Activated CD8-positive, alpha-beta memory T cell treated with anti-CD3 and anti-CD28 coated beads, Interleukin-2, amount 50 U/mL, for 4 hours (primary cell): ENCODE measurements at places on chromosomes 13 and 19.

DNA sequence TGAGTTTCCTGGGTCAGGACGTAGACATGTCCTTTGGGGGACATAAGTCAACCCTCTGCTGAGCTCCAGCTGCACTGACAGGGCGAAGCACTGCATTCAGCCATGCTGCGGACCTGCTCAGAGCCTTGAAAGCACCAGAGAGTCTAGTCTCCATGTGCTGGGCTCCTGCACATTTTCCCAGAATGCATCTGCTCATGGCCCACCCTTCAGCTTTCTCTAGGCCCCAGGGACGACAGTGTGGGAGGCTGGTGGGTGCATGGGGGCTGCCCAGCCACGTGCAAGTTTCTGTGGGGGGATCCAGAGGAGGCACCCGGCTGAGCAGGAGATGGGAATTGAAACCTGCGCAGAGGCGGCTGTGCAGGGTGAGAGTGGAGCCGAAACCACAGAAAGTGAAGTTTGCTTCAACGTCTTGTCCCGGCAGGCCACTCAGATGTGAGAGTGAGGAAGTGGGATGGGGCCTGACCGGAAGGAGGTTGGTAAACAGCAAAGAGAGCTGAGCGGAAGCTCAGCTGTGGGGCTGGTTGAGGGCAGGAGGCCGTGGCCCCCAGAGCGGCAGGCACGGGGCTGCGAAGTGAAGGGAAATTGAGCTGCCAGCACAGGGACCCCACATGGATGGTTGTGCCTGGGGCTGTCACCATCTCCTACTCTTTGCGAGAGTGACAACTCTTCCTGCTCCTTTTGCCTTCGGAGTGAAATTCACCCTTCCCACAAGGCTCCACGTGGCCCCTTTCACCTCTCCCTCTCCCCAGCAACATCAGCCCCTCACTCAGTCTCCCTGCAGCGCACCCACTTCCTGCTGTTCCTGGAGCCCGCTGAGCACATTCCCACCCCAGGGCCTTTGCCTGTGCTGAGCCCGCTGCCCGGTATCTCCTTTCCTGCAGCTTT is 11.8 kb downstream of the PGLS start:
- peak; percentile 32 for DNase-seq

- no peak for DNase-seq
Observed at GRCh38 chr13:42814868-42815267, 33.5 kb downstream of the FAM216B start.

DNA sequence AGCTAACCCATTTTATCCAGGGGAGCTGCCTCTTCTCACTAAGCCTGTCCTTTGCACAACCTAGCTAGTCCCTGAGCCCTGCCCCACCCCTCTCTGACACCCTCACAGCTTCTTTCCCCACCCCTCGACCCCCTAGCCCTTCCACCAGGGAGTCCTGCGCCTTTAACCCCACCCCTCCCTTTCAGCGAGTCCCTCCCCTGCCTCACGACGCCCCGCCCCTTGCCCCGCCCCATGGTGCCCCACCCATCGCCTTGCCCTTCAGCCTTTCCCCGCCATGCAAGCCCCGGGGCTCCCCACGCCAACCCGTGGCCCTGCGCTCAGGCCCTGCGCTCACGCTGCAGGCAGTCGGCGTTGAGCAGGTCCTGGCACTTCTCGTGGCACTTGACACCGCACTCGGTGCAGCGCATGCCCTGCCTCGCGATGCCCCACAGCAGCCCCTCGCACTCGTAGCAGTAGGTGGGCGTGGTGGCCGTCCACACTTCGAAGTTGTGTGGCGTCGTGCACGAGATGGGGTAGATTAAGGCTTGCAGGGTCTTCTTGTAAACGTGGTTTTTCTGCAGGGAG is 40.0 kb downstream of the UNC13A start:
- DNase-seq = no peak

GRCh38 chr13:19685034-19685433 is 51.6 kb downstream of the MPHOSPH8 start:
- no peak for DNase-seq

- no peak for DNase-seq
Observed at GRCh38 chr19:887072-887471, 5.9 kb downstream of the MED16 start.

DNA sequence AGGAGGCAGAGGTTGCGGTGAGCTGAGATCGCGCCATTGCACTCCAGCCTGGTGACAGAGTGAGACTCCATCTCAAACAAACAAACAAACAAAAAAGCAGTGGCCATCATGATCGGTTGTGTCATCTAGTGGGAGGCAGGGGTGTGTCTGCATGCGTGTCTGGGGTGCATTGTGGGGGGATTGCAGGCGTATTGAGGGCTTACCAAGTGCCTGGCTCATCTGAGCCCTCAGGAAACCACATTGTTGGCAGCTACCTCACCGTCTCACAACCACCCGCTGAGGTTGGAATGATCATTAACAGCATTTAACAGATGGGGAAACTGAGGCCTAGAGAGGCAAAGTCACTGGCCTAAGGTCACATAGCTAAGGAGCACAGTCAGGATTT is 30.5 kb downstream of the NFIC start:
- no peak for DNase-seq

DNA sequence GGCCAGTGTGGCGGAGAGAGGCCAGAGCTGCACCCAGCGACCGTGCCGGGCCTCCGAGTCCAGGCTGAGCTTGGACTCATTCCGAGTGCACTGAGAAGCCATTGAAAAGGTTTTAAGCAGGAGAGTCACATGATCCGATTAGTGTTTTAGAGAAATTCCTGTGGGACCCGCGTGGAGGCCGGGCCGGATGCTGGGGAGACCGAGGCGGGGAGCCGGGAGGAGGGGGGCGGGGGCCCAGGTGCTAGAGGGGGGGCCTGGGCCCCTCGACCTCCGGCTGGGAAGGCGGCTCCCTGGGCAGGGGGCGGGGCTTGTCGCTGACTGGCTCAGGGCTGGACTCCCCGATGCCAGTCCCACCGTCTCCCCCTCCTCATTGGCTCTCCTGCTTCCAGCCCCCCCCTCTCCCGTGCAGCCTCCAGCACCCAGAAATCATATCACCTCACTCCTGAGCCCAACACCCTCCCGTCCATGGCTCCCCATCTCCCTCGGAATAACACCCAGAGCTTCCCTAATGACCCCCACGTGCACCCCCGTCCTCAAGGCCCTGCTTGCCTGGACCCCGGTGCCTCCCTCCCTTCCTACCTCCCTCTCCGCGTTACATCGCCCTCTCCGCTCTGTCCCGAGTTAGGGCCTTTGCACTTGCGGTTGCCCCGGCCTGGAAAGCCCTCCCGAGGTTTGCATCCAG is 5.2 kb upstream of the ZNF579 start:
- peak; percentile 53 for DNase-seq

DNA sequence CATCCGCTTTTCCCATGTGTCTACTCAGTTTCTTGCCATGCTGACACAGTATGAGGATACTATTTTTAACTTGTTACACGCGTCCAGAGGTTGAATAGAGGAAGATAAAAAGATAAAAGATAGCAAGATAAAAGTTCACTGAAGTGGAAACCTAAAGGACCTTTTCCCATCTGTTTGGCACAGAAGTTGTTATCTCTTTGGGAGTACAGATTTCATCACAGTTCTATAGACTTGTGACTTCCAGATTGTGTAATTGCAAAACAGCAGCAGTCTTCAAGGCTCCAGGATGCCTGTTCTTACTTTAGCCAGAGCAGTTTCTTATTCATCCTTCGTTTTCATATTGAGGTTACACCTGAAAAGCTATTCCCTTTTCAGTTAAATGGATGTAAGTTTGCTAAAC is 369.2 kb downstream of the GPC5 start:
- DNase-seq = no peak

- DNase-seq = no peak
Observed at GRCh38 chr13:106493533-106494220, 41.8 kb downstream of the EFNB2 start.

DNA sequence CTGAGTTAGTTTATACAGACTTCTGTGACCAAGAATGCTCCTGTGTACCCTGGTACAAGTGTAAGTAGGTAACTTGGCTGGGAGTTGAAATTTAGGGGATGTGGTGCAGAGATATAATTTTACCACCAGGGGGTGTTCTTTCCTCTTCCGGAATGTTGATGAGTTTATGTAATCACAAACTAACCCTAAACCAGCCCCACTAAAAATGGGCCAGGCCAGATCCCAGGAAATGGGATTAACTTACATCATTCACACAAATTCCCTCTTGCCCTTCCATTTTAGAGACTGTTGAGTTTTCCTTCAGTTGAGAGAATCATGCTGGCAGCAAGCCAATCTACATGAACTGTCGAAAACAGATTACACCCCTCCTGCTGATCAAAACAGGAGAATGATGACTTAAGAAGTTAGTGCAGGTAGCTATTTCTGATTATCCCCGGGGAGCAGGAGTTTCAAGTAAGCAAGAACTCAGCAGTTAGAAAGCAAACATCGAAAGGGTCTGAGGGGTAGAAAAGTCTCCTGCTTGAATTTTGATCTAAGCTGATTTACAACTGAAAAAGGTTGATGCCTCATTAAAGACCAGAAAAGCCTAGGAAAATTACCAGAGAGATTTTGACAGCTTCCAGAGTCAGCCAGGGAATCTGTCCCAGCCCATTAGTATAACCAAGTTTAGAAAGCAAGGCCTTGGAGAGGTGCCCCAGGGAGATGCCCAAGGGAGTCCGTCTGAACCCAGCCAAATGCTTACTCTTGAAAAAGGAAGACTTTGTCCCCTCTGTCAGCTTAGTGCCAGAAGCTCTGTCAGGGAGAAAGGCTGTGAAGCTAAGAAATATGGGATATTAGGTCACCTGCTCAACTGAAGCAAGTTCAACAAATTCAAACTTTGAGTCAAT is 32.3 kb upstream of the MED4 start:
- DNase-seq = peak; percentile 22

DNA sequence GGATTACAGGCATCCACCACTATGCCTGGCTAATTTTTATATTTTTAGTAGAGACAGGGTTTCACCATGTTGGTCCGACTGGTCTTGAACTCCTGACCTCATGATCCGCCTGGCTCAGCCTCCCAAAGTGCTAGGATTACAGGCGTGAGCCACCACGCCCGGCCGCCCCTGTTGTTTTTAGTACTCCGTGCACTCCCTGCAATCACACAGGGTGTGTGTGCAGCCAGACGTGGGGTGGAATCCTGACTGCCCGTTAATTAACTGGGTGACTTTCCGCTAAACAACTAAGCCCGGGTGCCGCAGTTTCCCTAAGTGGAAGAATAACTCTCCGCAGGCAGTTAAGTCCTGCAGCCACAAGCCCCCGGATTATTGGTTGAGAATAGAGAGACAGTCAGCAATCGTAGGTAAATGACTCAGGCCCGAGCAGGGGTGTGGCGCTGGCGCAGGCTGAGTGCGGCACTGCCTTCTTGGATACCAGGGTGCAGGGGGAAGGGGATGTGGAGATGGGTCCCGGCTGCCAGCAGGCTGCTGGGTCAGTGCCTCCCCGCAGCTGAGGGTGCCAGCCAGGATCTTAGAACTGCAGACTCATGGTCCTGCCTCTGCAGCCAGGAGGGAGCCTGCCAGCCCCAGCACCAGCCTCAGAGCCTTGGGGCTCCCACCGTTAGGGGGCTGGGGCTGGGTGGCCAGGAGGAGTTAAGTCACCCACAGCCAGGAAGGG is 6.1 kb upstream of the FXYD3 start:
- DNase-seq = no peak

- DNase-seq = no peak
Observed at GRCh38 chr19:6064336-6065073, 45.8 kb downstream of the RFX2 start.

DNA sequence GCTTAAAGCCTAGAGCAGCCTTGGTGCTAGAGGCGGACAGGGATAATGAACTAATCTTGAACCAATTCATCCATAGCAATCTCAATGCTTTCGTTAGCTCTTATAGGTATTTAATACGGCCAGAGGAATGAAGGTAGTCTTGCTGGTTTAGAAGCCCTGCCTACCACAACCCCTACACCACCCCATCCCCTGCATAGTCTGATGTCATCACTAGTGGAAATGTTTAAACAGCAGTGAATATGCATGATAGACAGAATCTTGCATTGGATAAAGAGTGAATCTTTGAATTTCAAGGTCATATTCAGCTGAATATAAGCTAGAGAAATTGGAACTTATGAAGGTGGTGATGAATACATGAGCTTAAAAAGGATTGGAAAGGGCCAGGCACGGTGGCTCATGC is 321.9 kb downstream of the ITGBL1 start:
- no peak for DNase-seq

DNA sequence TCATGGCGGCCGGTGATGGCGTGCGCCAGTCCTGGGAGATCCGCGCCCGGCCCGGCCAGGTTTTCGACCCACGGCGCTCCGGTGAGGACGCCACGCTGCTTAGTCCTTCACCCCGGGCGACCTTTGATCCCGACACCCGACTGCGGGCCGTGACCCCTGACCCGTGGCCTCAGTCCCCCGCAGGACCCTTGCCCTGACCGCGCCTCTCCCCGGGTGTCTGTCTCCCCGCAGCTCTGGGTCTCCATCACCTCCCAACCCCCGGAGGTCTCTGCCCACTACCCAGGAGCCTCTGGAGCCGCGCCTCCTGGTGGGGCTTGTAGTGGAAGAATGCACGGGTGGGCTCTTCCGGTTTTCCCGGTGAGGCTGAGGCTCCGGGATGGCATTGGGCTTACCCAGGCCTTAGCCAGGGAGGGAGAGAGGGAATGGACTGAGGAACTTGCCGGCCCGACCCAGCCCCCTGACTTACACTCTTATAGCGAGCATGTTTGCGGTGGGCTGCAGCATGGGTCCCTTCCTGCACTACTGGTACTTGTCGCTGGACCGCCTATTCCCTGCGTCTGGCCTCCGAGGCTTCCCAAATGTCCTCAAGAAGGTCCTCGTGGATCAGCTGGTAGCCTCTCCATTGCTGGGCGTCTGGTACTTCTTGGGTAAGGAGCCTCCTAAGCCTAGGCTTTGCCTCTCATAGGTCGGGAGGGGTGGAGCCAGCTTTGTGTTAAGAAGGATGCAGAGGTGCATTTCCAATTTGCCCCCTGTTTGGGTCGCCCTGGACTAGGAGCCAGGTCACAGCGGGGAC is 566 bp downstream of the MPV17L2 start:
- DNase-seq = no peak

GRCh38 chr13:111007209-111007608 is 92.3 kb upstream of the ANKRD10 start:
- no peak for DNase-seq

DNA sequence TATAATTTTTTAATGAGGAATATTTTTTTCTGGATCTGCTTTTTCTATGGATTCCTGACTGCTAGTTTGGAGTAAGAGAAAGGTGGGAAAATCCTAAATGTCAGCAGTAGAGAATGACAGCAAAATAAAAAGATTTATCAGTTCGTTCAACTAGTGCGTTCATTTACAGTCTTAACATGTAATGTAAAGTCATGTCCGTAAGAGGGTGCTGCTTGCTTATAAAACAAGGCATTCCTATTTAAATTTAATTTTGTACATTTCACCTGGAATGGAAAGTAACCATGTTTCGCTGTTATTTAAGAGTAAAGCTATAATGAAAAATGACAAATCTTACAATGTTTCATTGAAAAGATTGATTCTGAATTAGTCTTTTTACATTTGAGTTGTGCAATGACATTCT is 76.6 kb downstream of the ZMYM2 start:
- DNase-seq = no peak

- no peak for DNase-seq
Observed at GRCh38 chr13:113245849-113246796, 36.7 kb downstream of the CUL4A start.
